ENCODE measurements at places on chromosomes 12 and 14.

DNA sequence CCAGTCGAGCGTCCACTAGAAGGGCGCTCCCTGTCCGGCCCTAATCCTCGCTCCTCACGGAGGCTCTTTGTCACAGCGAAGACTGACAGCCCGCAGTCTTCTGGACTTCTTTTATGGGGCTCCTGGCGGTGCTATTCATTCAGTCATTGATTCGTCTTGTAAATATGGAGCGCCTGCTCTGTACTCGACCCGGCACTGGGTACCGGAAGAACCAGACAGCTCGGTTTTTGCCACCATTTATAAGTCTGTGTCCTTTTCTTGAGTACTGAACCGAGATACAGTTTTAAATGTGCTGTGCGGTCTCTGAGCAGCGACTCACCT lies 570 bp downstream of the DMAC2L start:
- DNase-seq: no peak

GRCh38 chr14:74346341-74346740 lies 1.9 kb upstream of the VRTN start:
- no peak for DNase-seq

DNA sequence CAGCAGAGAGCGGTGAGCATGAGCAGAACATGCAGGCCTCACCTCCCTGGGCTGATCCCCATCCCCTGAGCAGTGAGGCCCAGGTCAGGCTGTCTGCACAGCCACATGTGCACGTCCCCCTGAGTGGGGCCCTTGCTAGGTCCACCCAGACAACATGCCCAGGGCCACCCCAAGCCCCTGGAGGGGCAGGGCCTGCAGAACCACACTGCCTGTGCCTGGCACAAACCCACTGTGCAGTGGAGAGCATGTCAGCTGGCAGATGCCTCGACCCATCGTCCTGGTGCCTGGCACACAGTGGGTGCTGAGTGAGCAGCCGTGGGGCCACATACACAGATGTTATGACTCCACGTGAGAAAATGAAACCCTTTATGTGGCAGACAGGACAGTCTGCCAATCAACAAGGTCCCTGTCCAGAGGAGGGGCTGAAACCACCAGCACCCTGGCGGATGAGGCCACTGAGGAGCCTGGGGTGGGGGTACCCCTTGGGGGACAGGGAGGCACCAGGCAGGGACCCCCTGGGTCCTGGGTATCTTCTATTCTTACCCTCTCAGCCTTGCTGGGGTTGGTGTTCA lies 8.3 kb downstream of the ANHX start:
- DNase-seq: no peak

DNA sequence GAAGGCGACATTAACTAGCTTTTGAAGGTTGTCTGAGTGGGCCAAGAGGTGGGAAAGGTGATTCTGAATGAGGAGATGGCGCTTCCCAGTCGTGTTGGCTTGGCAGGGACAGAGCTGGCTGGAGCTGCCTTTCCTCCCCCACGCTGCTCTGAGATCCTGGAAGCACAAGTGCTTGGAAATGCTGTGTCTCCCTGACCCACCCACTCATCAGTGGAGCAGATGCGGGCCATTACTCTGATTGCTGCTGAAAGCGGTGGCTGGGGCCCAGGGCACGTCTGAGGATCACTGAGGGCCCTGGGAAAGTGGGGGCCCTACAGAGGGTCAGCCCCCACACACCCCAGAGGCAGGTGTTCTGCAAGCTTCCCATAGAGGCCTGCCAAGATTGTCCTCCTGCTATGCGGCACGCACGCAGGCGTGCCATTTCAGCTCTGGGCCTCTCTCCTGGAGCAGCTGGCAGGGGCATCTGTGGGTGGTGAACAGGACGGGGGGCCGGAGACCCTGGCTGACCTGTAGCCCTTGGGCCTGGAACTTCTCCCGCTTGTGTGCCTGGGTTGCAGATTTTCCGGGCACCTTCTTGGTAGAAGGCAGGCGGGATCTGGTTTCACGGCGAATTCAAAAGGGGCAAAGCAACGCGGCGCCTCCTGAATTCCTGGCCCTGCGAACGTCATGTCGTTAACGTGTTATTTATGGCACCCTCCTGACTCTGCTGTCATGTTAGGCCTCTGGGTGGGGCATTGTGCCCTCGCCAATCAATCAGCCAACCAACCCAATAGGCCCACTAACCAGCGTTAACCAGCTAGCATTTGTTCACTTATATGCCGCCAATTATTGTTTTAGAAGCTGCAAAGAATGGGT lies 133.8 kb upstream of the TBX3 start:
- no peak for DNase-seq

DNA sequence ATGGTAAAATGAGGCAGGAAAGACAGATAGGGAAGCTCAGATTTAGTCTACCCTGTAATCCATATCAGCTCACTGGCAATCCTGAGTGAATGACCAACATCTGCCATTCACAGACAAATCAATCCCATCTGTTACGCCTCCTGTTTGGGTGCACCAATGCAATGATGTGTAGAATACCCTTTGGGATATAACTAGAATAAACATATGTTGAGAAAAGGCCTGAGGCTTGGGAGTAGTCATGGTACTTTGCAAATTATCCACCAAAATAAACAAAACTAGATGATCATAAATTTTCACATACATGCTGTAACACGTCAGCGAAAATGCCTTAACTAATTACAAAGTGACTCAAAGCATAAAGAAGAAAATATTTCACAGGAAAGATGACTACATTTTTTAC lies 78.8 kb downstream of the KCNC2 start:
- no peak for DNase-seq

DNA sequence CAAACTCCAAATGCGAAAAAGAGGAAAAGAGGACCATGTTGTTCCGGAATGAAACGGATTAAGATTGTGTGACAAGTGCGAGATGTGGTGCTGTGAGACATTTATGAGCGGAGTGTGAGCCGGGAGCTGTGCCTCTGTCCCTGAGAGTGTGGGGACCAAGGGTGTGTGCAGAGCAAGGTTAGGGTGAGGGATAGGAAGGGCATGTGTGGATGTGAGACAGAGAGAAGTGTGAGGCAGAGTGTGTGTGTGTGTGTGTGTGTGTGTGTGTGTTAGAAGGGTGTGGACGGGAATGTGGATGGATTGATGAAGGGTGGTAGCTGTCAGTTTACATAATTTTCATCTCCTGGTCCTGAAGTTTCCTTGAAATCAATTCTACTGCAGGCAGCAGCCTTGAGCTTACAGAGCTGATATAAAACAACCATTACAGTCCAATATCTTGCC lies 4.3 kb upstream of the OTX2 start:
- DNase-seq: no peak

DNA sequence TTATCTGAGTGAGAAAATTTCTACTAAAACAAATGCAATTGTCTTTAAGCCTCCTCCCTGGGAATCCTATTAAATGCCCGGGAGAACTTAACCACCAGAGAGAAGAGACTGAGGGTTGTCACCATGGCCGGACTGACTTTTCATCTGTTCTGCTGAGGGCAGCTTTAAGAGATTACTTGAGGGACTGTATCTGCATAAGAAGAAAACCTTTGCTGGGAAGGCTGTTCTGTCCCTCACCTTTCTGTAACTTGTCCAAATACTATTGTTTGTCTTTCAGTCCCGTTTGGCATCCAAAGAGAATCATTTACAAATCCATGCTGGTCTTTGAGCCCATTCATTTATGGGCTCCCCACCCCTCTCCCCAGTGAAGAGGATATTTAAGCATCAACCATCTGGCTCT lies 306.3 kb upstream of the FLRT2 start:
- DNase-seq: no peak

DNA sequence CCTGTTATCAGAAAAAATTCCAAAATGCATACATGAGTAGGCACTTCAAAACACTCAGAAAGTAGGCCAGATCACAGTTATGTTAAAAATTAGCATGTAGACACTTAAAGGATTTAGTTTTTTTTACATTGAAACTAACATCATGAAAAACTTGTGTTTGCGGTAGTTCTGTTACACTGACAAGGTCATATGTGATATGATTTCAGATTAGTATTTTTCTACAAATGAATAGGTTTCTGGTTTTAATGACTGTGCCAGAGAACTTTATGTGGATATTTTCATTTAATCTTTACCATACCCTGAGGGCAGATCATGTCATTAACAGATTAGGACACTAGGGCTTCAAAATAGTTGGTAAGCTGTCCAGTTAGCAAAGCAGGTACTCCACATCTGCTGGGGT lies 20.7 kb downstream of the YARS2 start:
- no peak for DNase-seq

GRCh38 chr12:29228474-29229157 lies 79.5 kb downstream of the FAR2 start:
- no peak for DNase-seq

- DNase-seq: no peak
These were observed 161.2 kb downstream of the RERGL start for GRCh38 chr12:17928708-17929366.

DNA sequence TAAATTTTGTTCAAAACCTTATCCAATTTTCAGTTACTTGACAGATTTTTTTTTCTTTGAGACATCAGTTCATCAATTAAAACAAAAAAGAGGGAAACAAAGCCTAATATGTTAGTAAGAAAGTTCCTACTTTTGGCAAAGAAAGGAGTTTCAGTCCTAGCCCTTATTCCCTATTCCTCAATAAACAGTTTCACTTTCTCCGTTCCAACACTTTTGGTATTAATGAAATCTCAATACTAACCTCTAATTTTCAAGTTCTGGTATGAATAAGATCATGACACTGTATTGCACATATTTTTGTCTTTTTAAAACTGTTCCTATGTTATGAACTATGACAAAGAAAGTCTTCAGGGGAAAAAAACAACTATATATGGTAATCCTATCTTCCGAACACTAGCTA lies 48.4 kb downstream of the RPS6KA5 start:
- no peak for DNase-seq

DNA sequence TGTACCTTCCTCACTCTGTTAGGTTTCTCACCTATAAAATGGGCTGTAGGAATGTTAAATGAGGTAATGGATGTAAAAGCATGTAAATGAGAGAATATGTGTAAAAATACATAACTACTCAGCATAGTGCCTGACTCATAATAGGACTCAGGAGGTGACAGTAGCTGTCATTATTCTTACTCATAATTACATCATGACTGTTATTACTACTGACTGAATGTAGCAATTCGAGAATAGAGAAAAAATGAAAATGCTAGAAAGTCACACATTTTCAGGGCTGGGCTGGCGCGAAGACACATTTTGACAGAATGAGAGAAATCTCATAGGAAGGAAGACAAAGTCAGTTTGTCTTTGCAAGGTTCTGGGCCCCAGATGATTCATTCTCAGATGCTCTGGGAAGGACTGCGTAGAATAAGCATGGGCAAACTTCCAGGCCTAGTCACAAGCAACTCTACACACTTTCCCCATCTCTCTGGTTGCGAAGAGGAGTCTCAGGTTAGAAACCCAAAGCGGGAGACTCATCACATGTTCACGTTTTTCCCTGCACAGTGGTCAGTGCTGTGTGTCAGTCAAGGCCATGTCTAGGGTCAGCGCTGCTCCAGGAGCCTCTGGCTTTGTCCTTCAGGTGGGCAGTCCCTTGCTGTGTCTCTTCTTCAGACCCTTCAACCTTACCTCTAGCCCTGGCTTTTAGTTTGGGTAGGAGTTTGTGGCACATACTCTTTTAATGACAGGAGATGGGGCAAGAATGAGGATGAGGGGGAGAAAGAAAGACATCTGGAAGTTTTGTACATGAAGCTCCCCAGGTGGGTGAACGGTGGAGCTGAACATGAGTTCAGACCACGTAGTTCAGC lies 8.4 kb downstream of the GPRC5A start:
- no peak for DNase-seq

DNA sequence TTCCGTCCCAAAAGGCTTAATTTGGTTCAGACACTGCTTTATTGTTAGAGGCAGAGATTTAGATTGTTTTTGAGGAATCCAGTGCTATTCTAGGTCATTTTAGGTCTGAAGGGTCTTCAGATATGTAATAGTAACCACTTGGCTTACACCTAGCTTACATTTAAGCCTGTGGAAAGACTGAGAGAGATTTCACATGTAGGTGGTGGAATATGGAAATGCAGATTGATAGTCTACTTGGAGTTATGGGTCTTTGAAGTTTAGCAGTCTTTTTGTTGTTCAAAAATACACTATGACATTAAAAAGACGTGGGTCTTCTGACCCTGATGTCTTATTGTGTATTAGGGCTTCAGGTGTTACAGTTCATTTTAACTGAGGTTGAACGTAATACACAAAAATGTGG lies 51.4 kb upstream of the CCT2 start:
- DNase-seq: no peak

DNA sequence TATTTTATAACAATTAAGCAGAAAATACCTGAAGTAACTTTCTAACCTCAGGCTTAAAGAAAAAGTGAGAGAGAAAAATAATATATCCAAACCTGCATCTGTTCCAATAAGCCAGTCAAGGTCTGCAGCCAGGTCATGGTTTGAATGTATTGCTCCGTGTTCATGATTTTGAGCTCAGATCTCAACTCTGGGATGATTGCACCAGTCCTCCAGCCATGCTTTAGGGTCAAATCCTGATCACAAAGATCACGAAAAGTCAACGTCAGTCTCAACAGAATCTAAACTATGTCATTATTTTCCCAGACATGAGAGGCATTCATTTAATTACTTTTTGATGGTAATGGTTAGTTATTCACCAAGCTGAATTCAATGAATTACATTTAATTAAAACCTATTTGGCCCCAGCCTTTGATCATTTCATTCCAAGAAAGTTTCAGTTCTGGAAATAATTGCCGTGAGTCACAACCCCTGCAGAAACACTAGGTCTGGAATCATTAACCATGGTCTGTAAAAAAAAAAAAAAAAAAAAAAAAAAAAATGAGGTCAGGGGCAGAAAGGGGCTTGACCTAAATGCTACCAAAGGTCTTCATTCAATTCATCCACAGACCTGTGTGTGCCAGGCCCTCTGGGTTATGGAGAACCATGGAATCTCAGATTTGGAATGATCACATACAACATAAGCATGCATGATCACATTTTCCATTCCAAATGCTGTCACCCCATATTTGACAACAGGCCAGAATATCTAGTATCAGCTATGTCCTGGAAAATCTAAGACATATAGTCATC lies 55.6 kb downstream of the NT5DC3 start:
- DNase-seq: no peak

GRCh38 chr14:38150075-38150474 lies 57.6 kb upstream of the SSTR1 start:
- no peak for DNase-seq

DNA sequence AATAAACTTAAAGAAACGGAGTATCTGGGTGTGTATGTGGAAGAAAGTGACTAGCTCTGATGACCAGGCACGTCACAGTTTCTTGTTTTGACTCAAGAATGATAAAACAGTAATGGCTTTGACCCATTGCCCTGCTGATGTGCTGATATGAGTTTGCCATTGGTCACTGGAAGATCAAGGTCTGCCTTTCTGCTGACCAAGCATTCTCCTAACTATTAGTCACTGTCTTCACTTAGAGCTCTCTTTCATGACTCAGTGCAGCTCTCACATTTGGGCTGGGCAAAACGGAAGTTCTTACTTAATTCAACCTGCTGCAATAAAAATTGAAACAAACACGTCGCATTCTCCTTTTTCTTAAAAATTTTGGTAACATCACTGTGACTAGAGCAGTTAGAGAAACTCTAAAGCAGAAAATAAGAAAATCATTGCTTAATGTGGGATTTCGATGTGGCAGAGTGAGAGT lies 366.7 kb downstream of the BTG1 start:
- DNase-seq: no peak

- DNase-seq: no peak
These were observed 13.8 kb downstream of the VASH1 start for GRCh38 chr14:76774821-76775694.

Data from NCI-H187 (cell line).